ENCODE measurements at places on chromosomes 6 and 20.

GRCh38 chr6:144898741-144899140 is 613.6 kb downstream of the UTRN start:
- no peak for DNase-seq

- no peak for DNase-seq
Measured at GRCh38 chr6:35449287-35449881, 2.8 kb upstream of the FANCE start.

GRCh38 chr6:9208966-9209365 is 773.6 kb upstream of the SLC35B3 start:
- no peak for DNase-seq

DNA sequence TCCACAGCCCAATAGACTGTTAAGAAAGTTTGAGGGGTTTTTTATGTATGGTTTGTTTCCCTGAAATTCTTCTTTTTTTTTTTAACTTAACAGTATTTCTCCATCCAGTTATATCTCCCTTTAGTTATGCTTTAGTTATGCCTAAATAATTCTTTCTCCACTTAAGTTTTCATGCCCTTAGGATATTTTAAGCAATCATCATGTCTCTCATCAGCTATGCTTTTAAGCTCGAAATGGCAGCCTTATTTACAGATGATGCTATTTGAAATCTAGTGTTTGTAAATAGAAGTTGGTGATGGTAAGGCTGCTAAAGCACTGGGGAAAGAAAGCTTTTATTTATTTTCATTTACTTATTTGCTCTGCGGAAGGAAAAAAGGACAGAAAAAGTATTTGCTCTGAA is 439.3 kb downstream of the TFAP2B start:
- DNase-seq = no peak
